ENCODE measurements at places on chromosomes 6 and 20.

- DNase-seq: no peak
Measured at GRCh38 chr20:23063581-23063980, 14.1 kb upstream of the THBD start.

DNA sequence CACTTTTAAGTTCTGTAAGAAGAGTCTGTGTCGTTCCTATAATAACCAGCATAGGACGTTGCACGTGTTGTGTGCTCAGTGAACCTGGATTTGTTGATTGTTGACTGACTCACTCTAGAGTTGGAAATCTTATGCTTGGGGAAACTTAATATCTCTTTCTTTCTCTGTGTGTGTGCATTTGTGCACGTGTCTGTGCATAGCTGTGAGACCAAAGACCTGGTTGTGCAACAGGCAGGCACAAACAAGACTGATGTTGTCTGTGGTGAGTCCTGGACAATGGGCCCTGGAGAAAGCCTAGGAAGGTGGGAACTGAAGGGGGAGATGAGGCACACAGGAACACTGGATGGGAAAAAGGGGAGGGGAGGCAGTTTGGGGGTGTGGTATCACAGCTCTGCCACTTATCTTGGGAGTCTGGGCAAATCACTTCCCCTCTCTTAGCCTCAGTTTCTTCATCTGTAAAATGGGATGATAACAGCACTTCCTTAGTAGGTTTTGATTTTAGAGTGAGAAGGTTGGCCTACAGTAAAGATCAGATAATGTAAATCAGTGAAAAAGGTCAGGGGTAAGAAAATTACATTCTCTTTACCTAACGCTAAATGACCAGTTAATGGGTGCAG lies 8.4 kb downstream of the CD40 start:
- no peak for DNase-seq

DNA sequence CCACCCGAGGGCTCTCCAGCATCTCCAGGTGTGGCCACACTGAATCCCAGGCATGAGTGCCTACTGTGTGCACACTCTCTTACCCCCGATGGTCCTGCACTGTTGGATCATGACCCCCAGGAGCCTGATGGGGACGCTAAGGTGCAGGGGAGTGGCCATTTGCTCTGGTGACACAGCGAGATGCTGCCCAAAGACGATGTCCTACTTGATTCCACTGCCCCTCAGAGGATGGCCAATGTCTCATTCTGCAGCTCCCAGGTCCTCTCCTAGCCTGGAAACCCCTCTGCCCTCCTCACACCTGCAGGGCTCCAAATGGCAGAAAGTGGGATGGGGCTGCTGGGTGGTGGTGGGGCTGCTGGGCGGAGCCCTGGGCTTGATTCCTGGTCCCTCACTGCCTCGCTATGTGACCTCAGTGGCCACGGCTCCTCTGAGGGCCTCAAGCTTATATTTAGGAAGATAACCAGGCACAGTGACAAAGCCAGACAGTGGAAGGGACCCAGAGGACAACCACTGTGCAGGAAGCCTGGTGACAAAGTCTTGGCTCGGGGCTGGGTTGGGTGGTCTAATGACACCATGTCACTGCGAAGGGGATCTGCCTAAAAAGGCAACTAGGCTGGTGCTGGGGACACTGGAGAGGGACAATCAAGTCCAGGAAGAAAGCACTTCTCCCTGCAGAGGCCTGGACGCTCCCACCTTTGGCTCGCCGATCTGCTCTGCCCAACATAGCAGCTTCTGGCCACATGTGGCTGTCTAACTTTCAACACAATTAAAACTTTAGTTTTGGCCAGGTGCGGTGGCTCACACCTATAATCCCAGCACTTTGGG lies 28.4 kb downstream of the TGM2 start:
- no peak for DNase-seq

- DNase-seq: peak; percentile 46
Measured at GRCh38 chr20:14644306-14645097, 307.1 kb upstream of the FLRT3 start.

GRCh38 chr6:227812-228338 lies 64.4 kb upstream of the DUSP22 start:
- no peak for DNase-seq

GRCh38 chr6:50922579-50923525 lies 104.2 kb downstream of the TFAP2B start:
- no peak for DNase-seq

- DNase-seq: no peak
Measured at GRCh38 chr20:60132162-60132826, 174.1 kb downstream of the CDH26 start.

GRCh38 chr6:53520320-53520928 lies 24.5 kb downstream of the GCLC start:
- no peak for DNase-seq

- DNase-seq: peak; percentile 3
Measured at GRCh38 chr6:18506382-18507017, 119.3 kb downstream of the RNF144B start.

DNA sequence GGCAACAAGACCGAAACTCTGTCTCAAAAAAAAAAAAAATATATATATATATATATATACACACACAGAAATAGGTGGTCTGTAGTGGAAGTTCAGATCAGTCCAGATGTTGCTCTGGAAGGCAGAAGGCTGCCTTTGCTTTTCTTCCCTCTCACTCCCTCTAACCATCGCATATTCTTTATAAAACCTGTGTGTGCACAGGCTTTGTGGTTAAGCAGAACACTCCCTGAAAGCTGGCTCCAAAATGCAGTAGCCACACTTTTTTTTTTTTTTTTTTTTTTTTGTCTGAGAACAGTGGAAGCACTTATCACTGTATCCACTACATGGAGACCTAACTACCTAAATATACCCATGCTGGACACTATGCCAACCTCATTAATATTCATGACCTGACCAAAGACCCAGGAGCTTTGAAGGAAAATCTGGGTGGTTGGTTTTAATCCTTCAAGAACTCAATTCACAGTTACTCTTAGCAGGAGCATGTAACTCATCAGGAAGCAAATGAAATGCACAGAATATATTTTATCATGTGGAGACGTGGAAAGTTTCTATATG lies 20.0 kb upstream of the GFOD1 start:
- no peak for DNase-seq

GRCh38 chr6:33668914-33669313 lies 42.6 kb downstream of the UQCC2 start:
- no peak for DNase-seq

GRCh38 chr20:63691711-63692435 lies 4.6 kb upstream of the TNFRSF6B start:
- no peak for DNase-seq

GRCh38 chr6:119527231-119527578 lies 177.6 kb upstream of the MAN1A1 start:
- DNase-seq: no peak

- DNase-seq: no peak
Measured at GRCh38 chr6:159301810-159302593, 132.8 kb downstream of the FNDC1 start.

GRCh38 chr20:10060226-10060625 lies 25.4 kb downstream of the ANKEF1 start:
- DNase-seq: no peak

DNA sequence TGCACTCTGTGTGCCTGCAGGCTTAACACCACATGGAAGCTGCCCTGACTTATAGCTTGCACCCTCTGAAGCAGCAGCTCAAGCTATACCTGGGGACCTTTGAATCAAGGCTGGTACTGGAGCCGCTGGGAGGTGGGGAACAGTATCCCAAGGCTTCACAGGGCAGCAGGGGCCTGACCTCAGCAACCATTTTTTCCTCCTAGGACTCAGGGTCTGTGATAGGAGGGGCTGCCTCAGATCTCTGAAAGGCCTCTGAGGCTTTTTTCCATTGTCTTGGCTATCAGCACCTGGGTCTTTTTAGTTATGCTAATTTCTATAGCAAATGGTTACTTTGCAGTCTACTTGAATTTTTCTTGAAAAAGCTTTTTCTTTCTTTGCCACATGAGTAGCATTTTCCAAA lies 80.2 kb upstream of the OPRM1 start:
- DNase-seq: no peak

DNA sequence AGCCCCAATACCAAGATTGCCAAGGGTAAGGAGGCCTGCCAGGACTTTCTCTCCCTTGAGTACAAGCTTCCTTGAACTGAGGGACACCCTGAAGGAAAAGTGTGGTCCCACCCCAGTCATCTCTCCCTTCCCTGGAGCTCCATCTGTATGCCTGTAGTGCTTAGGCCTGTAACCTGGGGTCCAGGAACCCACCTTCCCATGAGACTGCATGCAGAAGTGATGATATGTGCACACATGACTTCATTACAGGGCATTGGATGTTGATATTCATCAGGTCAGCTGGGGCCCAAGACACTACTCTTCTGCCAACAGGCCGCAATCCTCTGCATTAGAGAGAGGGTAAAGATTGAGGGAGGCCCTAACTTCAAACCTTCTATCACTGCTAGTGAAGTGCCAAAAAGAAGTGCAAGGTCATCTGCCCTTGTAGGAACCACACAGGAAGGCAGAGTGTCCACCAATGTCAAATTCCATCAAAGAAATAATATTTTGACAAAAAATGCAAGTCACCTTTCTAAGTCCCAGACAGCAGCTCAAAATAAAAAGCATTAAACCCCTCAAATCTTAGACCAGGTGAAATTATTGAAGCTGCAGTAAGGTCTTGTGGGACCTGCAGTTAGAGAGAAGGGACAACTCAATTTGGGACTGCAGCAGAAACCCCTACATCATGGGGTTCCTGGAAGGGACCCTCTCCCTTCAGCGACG lies 5.1 kb downstream of the HLA-F start:
- DNase-seq: no peak

DNA sequence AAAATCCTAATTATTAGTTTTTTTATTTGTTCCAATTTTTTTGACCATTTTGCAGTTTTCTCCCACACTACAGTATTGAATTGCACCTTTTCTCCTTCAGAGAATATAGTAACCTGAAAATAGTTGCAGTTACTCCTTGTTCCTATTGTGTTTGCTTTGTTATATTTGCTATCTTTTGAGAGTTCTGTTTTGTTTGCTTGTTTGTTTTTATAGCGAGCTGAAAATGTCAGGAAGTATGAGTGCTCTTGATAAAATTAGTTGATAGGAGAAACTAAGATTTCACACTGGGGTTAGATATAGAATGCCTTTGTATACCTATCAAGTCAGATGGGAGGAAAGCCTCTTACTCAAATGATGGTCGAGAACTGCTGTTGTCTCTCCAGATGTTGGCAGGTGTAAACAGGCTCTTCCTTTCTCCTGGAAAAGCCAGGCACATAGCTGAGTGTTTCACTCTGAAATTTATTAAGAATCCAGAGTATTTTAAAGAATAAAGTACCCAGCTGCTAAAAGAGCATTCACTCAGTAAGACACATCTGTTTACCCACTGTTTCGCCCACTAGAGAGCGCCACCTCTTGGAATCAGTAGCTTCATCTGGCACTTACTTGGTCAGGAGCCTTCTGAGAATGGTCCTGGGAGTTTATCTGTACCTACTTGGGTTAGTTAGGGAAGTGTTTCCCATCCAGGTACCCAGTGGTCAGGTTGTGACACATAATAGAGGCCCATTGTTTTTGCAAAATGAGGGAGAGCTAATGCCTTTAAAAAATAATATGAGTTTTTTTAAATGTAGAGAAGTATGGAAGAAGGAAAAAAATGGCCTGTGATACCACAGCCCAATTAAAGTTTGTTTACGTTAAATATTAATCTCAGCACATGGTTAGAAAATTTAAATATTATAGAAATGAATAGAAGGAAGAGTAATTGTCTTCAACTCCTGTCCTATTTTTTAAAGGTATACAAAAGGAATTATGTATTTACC lies 11.2 kb downstream of the NT5DC1 start:
- DNase-seq: no peak

DNA sequence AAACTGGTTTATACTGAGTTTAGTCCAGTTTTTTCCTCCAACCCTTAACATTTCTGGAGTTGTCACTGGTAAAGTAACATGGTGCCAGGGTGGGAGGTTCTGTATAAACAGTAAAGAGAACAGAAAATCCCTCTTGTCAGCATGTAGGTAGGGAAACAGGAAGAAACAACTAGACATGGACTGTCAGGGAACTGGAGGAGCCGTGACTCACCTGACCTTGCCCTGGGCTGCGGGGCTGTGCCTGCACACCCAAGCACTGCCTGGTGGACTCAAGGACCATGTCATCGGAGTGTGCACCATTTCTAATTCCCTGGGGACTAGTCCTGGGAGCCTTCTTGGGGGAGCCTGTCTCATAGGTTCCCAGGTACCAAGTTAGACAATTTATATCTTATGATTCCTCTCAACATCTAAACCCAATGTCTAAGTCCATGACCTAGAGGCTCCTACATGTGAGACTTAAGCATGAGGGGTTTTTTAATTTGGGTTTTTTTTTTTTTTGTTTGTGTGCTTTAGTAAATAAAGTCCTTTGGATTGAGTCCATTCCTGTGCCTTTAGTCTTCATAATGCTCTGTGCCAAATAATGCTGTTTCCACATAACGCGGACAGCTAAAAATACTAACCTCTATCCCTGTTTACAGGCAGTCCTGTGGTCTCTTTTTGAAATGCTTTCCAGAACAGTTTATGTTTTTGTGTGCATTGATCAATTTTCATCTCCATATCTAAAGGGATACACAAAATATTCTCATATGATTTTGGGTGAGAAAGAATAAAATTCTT lies 136.9 kb upstream of the SUPT3H start:
- no peak for DNase-seq

DNA sequence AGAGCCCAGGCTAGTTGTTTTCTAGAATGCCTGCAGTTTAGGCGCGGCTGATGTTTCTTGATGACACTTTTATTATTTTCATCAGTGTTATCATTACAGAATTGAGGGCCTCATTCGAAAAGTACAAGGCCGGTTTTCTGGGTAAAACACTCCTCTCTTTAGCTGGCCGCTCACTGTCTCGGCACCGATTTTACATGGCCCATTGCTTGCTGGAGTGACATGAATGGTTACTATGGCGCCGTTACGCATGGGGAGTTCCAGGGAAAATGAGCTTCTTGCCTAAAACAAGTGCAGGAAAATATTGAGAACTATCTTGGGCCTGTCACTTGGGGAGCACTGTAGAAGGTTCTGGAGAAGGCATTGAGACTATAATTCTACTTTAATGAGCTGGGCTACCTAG lies 317.8 kb downstream of the CDH4 start:
- no peak for DNase-seq

DNA sequence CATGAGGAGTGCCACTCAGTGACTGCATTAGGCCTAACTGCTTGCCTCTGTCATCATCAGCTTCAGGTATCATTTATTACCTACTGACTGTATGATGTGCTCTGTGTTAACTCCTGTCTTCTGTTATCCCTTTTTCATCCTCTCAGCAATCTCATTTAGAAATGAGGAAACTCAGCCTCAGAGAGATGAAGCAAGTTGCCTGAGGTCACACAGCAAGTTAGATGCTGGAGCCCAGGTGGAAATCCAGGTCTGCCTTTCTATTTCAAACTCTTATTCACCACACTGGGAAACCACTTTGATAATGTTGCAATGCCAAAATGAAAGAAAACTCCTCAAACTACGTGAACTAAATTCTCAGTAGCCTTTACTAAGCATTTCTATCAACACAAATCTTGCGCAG lies 1.3 kb downstream of the FERMT1 start:
- DNase-seq: no peak
